ENCODE measurements at places on chromosomes 11 and 22.

- no peak for DNase-seq
- no peaks in the 10 kb centered on the region for H3K27me3 ChIP-seq
- H3K36me3 ChIP-seq, result no peaks in the 10 kb centered on the region
- H3K4me3 ChIP-seq, result no peak overlapping the region
- no peak overlapping the region for H3K27ac ChIP-seq
Measured at GRCh38 chr22:39635719-39636118, 65.2 kb downstream of the CACNA1I start.

- DNase-seq, result no peak
- H3K4me3 ChIP-seq, result no peak overlapping the region
- H3K27me3 ChIP-seq, result no peaks in the 10 kb centered on the region
- H3K27ac ChIP-seq, result no peak overlapping the region
- H3K4me1 ChIP-seq, result no peaks in the 10 kb centered on the region
- H3K36me3 ChIP-seq, result no peaks in the 10 kb centered on the region
Measured at GRCh38 chr22:27220339-27220738, 563.0 kb downstream of the MIAT start.

DNA sequence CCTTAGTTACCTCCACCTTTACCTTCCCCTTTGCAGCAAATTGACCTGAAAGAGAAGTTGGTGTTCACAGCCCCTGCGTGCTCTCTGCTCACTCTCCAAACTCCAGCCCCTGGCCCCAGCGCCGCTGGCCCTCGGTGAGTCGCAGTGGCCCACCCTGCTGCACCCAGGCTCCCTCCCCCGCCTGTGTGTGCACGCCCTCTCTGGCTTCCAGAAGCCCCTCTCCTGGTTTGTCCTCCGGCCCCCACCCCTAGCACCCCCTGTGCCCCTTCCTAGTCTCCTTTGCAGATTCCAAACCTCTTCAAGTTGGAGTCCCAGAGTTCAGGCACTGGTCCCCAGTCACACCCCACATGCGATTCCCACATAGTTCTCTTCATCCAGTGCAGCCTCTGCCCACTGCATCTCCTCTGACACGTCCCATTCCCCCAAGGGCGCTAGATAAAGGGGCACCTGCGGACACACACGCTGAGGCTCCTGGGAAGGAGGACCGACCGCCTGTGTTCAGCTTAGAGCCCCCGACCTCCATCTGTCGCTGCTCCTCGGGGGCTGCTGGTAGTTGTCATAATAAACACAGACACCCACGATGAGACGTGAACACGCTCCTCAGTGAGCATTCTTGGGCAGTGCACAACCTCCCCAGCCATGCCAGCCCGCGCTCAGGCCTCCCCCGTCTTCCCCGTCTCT, 1.5 kb upstream of the PHRF1 start:
- H3K27me3 ChIP-seq, result no peaks in the 10 kb centered on the region
- H3K4me3 ChIP-seq, result peak overlapping the region; percentile 79
- H3K27ac ChIP-seq, result no peak overlapping the region
- no peaks in the 10 kb centered on the region for H3K36me3 ChIP-seq
- no peak for DNase-seq

- no peaks in the 10 kb centered on the region for H3K4me1 ChIP-seq
- peaks cover 5% of the 10 kb centered on the region for H3K36me3 ChIP-seq
- H3K27me3 ChIP-seq, result no peaks in the 10 kb centered on the region
- no peak for DNase-seq
- H3K27ac ChIP-seq, result no peak overlapping the region
Measured at GRCh38 chr11:71098776-71099175, 153.6 kb downstream of the SHANK2 start.

GRCh38 chr11:122811721-122812120, 26.6 kb upstream of the CRTAM start:
- no peaks in the 10 kb centered on the region for H3K36me3 ChIP-seq
- H3K4me3 ChIP-seq, result no peak overlapping the region
- no peak overlapping the region for H3K27ac ChIP-seq

GRCh38 chr11:111680486-111681175, 78.4 kb downstream of the SIK2 start:
- no peaks in the 10 kb centered on the region for H3K27me3 ChIP-seq
- DNase-seq, result no peak
- H3K27ac ChIP-seq, result no peak overlapping the region
- no peaks in the 10 kb centered on the region for H3K4me1 ChIP-seq
- no peak overlapping the region for H3K4me3 ChIP-seq

- H3K4me1 ChIP-seq, result no peaks in the 10 kb centered on the region
- DNase-seq, result peak; percentile 87
- H3K4me3 ChIP-seq, result peak within 1 kb of the TSS; percentile 42
- H3K27me3 ChIP-seq, result no peaks in the 10 kb centered on the region
- peak within 1 kb of the TSS; percentile 41 for H3K27ac ChIP-seq
Measured at GRCh38 chr22:20268279-20269012, at the start of gene RTN4R. TSS of gene RTN4R (minus strand) at chr22:20268318. CDS start at chr22:20268092, 226 bp downstream.

DNA sequence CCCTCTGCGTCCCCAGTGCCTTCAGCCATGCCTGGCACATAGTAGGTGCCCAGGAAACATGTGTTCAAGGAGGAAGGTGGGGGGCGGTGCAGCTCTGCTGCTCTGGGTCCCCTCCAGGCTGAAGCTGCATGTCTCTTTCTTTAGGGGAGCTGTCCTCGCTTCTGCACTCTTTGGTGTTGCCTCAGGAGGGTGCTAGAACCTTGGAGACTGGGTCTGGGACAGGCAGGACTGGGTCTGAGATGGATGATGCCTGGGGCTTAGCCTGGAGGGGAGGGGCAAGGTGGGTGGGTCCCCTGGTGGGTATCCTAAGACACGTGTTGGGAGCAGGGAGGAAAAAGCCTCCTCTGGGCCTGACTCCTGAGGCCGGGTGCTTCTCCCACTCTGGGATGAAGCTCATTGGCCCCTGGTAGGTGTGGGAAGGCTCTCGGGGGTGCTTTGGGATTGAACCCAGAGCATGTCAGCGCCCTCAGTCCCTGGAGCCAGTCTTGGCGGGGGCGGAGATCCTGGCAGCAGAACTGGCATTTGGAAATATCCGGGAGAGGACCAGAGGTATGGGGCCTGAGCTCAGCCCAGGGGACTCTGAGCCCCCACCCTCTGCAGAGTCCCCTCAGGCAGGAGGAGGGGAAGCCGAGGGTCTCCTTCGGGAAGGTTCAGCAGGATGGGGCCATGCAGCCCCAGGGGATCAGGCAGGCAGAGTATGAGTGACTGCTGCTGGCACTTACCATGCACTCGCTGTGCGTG, 6.7 kb upstream of the GSTP1 start:
- H3K27me3 ChIP-seq, result no peaks in the 10 kb centered on the region
- no peak overlapping the region for H3K4me3 ChIP-seq
- H3K36me3 ChIP-seq, result no peaks in the 10 kb centered on the region
- H3K27ac ChIP-seq, result no peak overlapping the region
- peaks cover 25% of the 10 kb centered on the region for H3K4me1 ChIP-seq

DNA sequence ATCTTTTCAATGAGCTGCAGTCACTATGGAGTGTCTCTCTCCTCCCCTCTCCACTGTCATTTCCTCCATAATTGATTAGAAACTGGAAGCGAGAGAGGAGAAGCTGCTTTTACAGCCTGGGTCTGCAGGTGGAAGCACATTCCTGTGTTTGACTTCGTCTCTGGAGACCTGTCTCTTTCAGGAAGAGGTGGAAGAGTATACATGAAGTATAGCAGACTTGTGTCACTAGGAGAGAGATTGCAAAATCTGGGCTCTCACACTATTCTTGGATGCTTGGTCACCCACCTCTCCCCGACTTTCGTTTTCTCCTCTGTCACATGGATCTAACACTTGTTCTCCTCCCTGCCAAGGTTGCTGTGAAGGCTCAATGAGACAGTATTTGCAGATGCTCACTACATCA, 323.3 kb downstream of the NTM start:
- no peaks in the 10 kb centered on the region for H3K4me1 ChIP-seq
- no peak overlapping the region for H3K27ac ChIP-seq
- no peak for DNase-seq
- no peaks in the 10 kb centered on the region for H3K36me3 ChIP-seq
- H3K27me3 ChIP-seq, result no peaks in the 10 kb centered on the region

DNA sequence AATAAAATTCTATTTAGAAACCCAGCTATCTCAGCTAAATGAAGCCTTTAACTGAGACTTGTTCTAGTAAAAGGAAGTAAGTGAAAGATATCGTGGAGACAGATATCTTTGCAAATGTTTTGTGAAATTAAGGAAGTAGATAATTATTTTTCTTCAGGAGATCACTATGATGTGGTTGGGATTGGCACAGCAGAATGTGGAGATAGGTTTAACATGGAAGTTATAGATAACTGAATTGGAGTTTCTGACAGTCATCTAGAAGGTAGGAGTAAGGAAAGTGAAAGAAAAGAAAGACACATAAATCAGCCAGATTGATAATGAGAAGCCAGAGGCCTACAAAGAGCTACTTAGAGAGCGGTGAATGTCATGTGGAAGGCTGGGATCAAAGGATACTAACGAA, 4.7 kb upstream of the CASP5 start:
- no peak overlapping the region for H3K4me3 ChIP-seq
- no peaks in the 10 kb centered on the region for H3K27me3 ChIP-seq
- H3K4me1 ChIP-seq, result no peaks in the 10 kb centered on the region
- DNase-seq, result no peak
- H3K27ac ChIP-seq, result no peak overlapping the region

- no peaks in the 10 kb centered on the region for H3K4me1 ChIP-seq
- no peak for DNase-seq
- no peak overlapping the region for H3K27ac ChIP-seq
- H3K27me3 ChIP-seq, result no peaks in the 10 kb centered on the region
Measured at GRCh38 chr11:80698637-80699036, 1257.8 kb upstream of the TENM4 start.

GRCh38 chr11:3879967-3880542, 24.6 kb downstream of the STIM1 start:
- H3K27me3 ChIP-seq, result no peaks in the 10 kb centered on the region
- H3K36me3 ChIP-seq, result no peaks in the 10 kb centered on the region
- peaks cover 36% of the 10 kb centered on the region for H3K4me1 ChIP-seq
- H3K27ac ChIP-seq, result peak overlapping the region; percentile 16
- H3K4me3 ChIP-seq, result no peak overlapping the region

GRCh38 chr11:134252346-134253187, 585 bp downstream of the THYN1 start:
- H3K36me3 ChIP-seq, result no peaks in the 10 kb centered on the region
- H3K27ac ChIP-seq, result peak overlapping the region; percentile 50
- H3K27me3 ChIP-seq, result no peaks in the 10 kb centered on the region

- no peaks in the 10 kb centered on the region for H3K27me3 ChIP-seq
- no peak for DNase-seq
- H3K36me3 ChIP-seq, result no peaks in the 10 kb centered on the region
- no peak overlapping the region for H3K27ac ChIP-seq
- H3K4me1 ChIP-seq, result peaks cover 4% of the 10 kb centered on the region
- no peak overlapping the region for H3K4me3 ChIP-seq
Measured at GRCh38 chr11:36471577-36471976, 38.5 kb downstream of the TRAF6 start.

- H3K27ac ChIP-seq, result no peak overlapping the region
- no peaks in the 10 kb centered on the region for H3K36me3 ChIP-seq
- no peak for DNase-seq
Measured at GRCh38 chr11:87203907-87204602, 166.3 kb downstream of the TMEM135 start.

DNA sequence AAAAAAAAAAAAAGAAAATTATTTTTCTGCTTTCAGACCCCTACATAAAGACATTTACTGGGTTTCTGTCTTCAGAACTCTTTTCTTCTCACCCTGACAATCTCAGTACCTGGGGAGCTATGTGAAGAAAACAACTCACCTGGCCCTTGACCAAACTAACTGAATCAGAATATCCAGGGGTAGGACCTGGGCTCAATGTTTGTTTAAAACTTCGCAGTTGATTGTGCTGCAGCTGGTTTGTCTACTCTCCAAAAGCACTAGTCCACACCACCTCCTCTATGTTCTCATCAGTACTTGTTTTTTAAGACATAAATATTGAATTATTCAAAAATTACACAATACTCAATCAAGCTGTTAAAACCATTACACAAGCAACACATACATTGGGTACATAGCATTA, 34.8 kb downstream of the EIF3F start:
- H3K27me3 ChIP-seq, result no peaks in the 10 kb centered on the region
- no peak for DNase-seq
- no peaks in the 10 kb centered on the region for H3K4me1 ChIP-seq
- H3K4me3 ChIP-seq, result no peak overlapping the region
- H3K36me3 ChIP-seq, result no peaks in the 10 kb centered on the region

GRCh38 chr22:50218153-50218995, 17.6 kb downstream of the SELENOO start:
- H3K36me3 ChIP-seq, result peaks cover 70% of the 10 kb centered on the region
- H3K4me3 ChIP-seq, result no peak overlapping the region
- H3K27ac ChIP-seq, result no peak overlapping the region
- H3K27me3 ChIP-seq, result no peaks in the 10 kb centered on the region
- no peaks in the 10 kb centered on the region for H3K4me1 ChIP-seq

GRCh38 chr11:16605894-16606783, 132.3 kb upstream of the C11orf58 start:
- H3K4me1 ChIP-seq, result no peaks in the 10 kb centered on the region
- DNase-seq, result peak; percentile 93
- no peaks in the 10 kb centered on the region for H3K36me3 ChIP-seq
- peak overlapping the region; percentile 76 for H3K27ac ChIP-seq
- peak overlapping the region; percentile 53 for H3K4me3 ChIP-seq

GRCh38 chr11:72981080-72981479, 161.0 kb downstream of the FCHSD2 start:
- no peaks in the 10 kb centered on the region for H3K36me3 ChIP-seq
- H3K27me3 ChIP-seq, result no peaks in the 10 kb centered on the region
- no peak overlapping the region for H3K4me3 ChIP-seq
- H3K27ac ChIP-seq, result no peak overlapping the region
- DNase-seq, result no peak
- H3K4me1 ChIP-seq, result no peaks in the 10 kb centered on the region

- H3K4me3 ChIP-seq, result no peak overlapping the region
- H3K27ac ChIP-seq, result no peak overlapping the region
- H3K4me1 ChIP-seq, result no peaks in the 10 kb centered on the region
Measured at GRCh38 chr11:43998308-43998707, 49.5 kb upstream of the ACCSL start.

DNA sequence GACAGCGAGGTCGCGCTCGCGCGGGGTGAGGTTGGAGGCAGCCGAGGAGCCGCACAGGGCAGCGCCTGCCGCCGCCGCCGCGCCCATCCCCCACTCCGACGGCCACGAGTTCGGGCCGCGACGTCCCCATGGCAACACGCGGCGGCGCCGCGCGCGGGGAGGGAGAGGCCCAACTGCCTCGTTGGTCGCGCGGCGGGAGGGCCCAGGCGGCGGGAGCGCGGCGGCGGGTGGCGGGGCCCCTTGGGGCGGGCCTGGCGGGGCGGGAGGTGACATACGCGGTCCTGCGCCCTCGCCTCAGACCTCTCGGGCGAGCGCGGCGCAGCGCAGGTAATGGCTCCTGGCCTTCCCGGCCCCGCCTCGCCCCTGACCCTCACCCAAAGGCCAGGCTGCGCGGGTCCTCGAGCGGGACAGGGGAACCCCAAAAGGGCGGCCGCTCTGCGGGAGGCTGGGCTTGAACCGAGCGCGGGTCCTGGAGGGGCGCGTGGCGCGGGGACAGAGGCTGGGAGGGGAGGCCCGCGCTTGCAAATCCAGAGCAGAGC, at the start of gene DEUP1:
Gene DEUP1, plus strand, starts transcription at position 297 of the 539 bp plus-strand sequence. CDS start 1,518 bp downstream, outside the sequence.
- no peak within 1 kb of the TSS for H3K27ac ChIP-seq
- peak within 1 kb of the TSS; percentile 18 for H3K4me3 ChIP-seq
- no peaks in the 10 kb centered on the region for H3K27me3 ChIP-seq
- no peaks in the 10 kb centered on the region for H3K36me3 ChIP-seq
- peak; percentile 91 for DNase-seq

- H3K27me3 ChIP-seq, result no peaks in the 10 kb centered on the region
- no peaks in the 10 kb centered on the region for H3K4me1 ChIP-seq
- H3K27ac ChIP-seq, result no peak overlapping the region
- no peaks in the 10 kb centered on the region for H3K36me3 ChIP-seq
Measured at GRCh38 chr11:44795803-44796535, 69.2 kb downstream of the TSPAN18 start.

- H3K27me3 ChIP-seq, result no peaks in the 10 kb centered on the region
- no peaks in the 10 kb centered on the region for H3K36me3 ChIP-seq
- H3K4me1 ChIP-seq, result no peaks in the 10 kb centered on the region
Measured at GRCh38 chr11:119262668-119263351, 54.1 kb downstream of the MCAM start.

GRCh38 chr11:17296852-17297559, 20.5 kb downstream of the NUCB2 start:
- peaks cover 9% of the 10 kb centered on the region for H3K36me3 ChIP-seq
- DNase-seq, result no peak
- H3K27me3 ChIP-seq, result no peaks in the 10 kb centered on the region
- no peak overlapping the region for H3K4me3 ChIP-seq
